Fibroblast of skin of left quadriceps (primary cell): ENCODE measurements at places on chromosomes 11 and 22.

GRCh38 chr22:17120281-17120680 is 879 bp downstream of the TMEM121B start:
- DNase-seq: no peak

GRCh38 chr22:22164541-22165272 is 79.9 kb upstream of the VPREB1 start:
- DNase-seq: no peak

GRCh38 chr11:32939046-32939445 is 46.4 kb downstream of the QSER1 start:
- no peak for DNase-seq

DNA sequence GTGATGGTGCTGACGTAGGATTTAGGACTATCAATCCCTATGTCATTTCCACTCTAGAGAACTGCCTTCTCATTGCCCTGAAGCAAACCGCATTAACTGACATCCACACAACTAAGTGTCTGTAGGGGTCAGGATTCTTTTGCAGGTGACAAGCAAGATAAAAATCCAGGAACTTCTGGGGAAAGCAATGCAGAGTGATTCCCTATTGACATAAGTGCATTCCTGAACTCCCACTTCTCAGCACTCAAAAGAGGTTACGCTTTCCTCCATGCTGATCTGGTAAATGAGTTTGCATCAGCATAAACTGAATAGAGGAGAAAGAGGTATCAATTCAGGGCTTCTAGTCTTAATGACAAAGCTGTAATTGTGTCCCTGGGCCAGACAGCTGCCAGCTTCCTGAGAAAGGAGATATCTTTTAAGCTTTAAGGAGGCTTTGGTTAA is 224.6 kb upstream of the ISX start:
- DNase-seq: no peak

DNA sequence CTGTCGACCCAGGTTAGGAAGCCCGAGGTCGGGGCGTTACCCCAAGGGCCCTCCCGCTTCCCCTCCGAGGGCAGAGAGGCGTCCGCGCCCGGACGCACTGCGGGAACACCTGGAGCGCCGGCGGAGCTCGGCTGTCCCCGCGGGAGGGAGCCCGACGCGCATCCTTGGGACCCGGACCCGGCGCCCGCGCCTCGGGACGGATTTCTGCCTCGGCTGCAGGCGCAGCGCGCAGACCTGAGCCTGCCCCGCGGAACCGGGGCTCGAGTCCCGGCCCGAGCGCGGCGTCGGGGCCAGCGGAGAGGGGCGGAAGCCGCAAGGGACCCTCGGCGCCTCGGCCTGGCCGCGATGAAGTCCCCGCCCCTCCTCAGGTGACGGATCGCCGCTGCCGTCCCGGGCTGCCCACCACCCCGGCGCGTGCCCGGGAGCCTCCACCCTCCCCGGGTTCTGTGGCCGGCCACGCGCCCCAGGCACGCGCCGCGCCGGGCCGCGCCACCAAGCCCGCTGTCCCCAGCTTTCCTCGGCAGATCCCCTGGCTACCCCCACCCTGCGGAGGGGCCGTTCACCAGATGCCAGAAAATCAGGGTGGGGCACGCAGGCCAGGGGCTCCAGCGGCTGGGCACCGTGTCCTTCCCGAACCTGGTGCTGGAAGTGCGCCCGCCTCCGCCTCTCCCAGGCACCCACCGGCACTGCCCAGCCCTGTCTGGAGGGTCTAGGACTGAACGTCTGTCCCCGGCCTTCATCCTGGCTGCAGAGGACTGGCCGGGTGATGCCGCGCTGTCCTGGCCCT is 410 bp downstream of the GLB1L3 start:
- no peak for DNase-seq

DNA sequence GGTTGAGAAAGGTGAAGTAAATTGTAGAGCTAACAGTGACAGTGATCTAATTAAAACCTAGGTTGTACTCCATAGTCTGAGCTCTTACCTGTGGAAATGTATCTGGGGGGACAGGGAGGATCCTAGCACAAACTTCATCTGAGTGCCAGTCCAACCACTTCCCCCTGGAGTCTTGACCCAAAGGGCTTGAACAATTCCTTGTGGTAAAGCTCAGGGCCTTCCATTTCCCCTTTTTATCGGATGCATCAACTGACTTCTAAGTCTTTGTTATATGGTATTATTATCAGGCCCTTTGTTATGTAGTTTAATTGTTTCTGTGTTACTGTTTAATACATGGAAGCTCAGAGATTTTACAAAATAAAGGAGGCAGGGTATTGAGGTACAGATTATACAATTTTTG is 140.2 kb upstream of the SESN3 start:
- DNase-seq: no peak

- DNase-seq: no peak
Measured at GRCh38 chr11:64150481-64151239, 15.3 kb downstream of the MACROD1 start.

DNA sequence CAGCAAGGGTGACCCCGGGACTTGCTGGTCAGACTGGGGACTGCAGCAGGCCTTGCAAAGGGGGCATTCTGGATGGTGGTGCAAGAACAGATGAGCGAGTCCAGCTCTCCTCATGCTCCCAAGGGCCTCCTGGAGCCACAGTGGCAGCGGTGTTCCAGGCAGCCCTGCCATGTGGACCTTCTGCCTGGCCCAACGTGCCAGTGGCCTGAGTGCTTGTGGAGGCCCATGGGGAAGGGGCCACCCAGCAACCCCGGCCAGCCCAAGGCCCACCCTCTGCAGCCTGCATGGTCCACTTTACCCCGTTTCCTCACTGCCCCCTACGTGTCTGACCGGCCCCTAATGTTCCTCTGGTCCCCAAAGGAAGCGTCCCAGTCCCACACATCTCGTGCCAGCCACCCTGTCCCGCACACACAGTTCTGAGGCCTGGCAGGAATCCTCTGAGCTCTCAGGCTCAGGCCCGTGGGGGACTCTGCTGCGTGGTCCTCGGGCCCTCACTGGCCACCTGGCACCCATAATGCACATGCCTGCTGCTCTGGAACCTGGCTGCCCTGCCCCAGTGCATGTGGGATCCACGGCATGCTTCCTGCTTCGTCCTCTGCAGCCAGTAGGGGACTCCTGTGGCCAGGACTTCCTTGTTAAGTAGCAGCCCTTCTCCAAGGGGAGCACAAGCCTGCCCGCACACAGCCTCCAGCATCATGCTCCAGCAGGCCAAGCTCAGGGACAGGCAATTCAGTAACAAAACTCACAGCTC is 85.5 kb downstream of the DGCR2 start:
- no peak for DNase-seq

GRCh38 chr22:36776722-36777121 is 803 bp upstream of the IFT27 start:
- no peak for DNase-seq

GRCh38 chr11:115450519-115450918 is 53.7 kb downstream of the CADM1 start:
- no peak for DNase-seq

- DNase-seq: no peak
Measured at GRCh38 chr11:1827931-1828330, 6.9 kb upstream of the SYT8 start.

DNA sequence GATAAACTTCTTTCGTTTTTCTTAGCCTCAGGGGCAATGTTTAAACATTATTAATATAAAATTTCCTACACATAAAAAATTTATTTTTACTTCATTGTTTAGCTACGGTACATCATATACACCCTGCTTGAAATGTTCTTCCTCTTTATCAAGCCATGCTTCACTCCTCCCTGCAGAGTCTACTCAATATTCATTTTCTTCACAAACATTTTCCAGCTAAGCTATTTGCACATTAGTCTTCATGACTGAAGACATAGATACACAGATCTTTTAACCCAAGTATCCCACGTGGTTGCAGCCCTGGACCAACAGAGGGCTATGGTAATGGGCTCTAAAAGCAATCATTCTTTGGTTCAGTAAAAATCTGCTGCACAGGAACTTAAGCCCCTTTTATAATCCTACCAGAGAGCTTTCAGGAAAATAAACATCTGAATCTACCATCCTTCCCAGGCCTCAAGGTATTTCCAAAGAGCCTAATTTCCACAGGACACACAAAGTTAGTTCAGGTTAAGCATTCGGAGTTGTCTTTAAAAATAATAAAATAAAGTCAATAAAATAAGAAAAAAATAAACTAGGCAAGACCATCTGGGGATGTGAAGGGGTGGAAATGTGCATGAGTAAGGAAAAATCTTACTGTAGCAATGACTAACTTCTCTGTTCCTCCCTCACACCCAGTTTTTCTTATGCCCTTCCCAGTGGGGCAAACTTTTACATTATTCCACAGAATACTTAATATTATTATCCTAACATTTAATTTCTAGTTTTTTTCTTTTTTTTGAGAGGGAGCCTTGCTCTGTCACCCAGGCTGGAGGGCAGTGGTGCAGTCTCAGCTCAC is 21.6 kb upstream of the OR6X1 start:
- no peak for DNase-seq

GRCh38 chr11:13596611-13597326 is 71.7 kb upstream of the FAR1 start:
- DNase-seq: no peak

GRCh38 chr11:120061761-120062560 is 76.0 kb downstream of the TRIM29 start:
- peak; percentile 8 for DNase-seq

DNA sequence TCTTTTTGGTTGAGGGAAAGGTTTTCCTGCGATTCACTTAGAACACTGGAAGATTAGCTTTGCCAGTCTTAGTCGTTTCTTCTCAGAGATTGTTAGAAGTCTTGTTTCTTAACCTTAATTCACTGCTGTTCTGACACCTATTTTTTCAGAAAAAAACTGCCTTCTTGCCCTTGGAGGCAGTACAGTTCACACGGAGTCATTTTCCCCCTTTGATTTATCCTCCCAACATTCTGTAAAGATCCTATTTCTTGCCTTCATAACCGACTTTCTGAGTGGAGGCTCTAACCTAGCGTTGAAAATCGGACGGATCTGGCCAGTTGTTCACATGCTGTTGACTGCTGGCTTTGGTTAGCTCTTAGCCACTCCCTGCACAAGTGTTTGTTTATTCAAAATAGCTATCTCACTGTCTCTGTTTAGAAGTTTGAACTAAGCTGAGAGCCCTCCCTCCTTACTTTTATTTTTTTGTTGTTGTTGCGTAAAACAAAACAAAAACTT is 737 bp downstream of the BCL2L13 start:
- DNase-seq: no peak

DNA sequence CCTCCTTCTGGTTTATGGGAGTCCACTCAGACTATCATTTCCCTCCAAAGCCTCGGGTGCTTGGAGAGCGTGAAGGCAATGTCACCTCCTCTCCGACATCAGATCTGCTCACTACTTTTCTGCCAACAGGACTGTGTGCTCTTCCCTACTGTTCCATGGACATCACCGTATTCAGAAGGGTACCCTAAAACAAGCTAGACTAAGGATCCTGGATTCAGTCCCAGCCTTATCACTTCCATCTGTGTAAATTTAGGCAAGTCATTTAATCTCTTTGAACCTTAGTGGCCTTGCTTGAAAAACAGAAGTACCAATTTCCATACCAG is 78.2 kb downstream of the KCNC1 start:
- no peak for DNase-seq

DNA sequence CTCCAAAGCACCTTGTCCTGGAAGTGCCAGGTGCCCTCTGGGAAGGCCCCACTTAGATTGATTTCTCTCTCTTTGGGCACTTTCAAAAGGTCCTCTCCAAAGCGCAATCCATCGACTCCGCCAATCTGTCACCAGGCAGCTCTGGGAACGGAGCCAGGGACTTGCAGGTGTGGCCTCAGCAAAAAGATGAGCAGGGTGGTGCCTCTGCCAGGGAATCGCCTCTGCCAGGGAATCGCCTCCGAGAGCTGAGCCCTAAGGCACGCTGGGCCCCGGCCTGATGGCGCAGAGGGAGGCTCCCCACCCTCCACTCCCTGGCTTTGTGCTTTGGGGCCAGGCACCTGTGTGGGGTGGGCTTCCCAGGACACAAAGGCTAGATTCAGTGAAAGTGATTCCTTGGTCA is 1391.3 kb downstream of the TBC1D22A start:
- DNase-seq: no peak

GRCh38 chr22:43415681-43416080 is 3.9 kb downstream of the MPPED1 start:
- no peak for DNase-seq

DNA sequence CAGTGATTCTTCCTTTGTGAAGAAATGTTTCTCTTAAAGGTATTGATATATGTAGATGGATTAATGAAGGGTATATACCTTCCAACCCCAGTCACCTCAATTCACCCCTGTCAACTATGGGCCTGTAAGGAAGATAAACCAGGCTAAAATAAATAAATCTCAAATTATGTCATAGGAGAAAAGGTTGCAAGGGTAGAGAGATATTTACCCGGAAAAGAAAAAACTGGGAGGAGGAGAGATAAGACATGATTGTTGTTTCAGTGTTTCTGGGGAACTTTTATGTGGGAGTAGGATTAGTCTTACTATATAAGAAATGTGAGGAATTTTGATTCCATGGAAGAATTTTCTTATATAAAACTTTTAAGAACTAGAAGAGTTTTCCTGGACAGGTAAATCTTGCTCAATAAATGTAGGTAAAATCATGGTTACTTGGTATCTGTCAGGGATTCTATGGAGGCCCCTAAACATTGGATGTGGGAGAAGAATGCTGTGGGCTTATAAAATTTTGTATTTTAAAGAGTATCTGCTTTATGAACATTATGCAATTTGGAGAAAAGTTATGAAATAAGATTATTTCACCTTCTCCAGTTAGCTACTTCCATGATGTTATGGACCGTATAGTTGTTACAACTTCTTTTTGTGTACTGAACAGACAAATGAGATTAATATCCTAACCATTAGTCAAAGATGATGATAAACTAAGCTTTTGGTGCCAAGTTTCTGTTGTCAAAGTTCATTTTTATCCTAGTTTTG is 6.4 kb downstream of the YAP1 start:
- DNase-seq: no peak

DNA sequence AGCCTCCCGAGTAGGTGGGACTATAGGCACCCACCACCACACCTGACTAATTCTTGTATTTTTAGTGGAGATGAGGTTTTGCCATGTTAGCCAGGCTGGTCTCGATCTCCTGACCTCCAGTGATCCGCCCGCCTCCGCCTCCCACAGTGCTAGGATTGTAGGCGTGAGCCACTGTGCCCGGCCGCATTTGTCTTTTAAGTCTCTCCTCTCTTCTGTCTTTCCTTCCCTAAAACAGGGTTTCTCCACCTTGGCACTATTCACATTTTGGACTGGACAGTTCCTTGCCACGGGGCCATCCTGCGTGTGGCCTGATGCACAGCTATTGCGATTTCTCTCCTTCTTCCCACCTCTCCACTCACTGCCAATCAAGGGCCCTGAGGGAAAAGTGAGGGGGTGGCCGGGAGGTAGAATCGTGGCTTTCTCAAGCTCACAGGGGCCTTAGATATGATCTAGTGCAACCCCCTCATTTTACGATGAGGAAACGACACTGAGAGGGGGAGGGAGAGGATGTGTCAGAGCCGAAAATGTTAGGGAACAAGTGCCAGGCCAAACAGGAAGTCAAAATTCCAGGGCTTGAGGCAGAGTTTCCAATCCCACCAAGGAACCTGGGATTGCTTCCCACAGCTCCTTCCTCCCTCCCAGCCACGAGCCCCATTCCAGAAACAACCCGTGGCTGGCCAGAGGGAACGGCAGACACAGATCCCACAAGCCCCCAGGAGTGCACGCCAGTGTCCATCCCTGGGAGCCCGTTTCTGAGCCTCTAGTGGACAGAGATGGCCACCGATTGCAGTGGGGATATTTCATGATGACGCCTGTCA is 21.2 kb downstream of the SCGB1A1 start:
- DNase-seq: no peak
